ENCODE measurements at places on chromosomes 16 and 17.

- DNase-seq = no peak
Observed at GRCh38 chr17:16423226-16423872, 8.0 kb downstream of the TRPV2 start.

GRCh38 chr17:51188271-51188833 is 22.1 kb downstream of the NME2 start:
- no peak for DNase-seq

DNA sequence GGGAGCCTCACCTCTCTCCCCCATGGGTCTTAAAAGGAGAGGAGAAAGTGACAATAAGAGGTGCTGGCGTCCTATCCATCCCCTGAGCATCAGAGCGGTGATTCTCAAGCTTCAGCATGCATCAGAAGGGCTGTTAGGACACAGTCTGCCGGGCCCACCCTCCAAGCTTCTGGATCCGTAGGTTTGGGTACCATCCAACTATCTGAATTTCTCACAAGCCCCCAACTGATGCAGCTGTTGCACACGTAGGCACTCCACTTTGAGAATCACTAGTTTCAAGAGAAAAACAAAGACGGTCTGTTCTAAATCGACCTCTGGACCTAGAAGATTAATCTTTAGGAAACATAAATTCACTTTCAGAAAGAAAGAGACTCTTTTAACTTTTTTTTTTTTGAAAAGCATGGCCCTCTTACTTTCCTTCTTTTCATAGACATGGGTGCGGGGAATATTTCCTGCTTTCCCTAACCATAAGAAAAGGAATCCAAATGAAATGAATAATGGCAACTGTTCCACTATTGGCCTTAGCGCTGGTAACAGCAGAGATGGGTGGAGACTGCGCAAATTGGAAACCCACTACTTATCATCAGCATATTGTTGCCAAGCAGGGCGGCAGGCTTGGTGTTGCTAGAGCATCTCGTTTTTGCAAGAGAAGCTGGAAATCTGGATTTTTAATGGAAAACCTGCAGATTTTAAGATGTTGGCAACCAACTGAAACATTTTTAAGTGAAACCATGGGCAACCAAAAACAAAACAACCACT is 144.4 kb downstream of the GAS7 start:
- no peak for DNase-seq

DNA sequence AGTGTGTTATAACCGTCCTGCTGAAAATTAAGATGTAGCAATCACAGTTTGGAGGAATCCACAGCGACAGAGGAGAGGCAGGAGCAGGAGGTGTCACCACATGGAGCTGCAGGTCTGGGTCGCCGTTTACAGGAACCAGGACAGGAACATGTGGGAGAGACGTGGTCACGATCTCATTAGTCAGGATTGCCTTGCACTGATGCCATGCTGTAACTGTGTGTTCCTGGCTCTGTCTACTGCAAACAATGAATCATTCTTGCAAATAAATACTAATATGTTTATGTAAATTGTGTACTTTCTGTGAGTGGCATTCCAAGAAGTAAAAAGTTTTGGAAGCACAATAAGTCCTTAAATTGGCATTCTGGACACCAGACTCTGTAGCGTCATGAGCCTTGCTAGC is 271.8 kb downstream of the CPPED1 start:
- no peak for DNase-seq

GRCh38 chr17:31388770-31389656 is 2.5 kb upstream of the RAB11FIP4 start:
- DNase-seq = no peak

GRCh38 chr16:12538667-12539091 is 265.0 kb downstream of the CPPED1 start:
- DNase-seq = no peak

GRCh38 chr17:72624652-72625051 is 467.8 kb downstream of the SLC39A11 start:
- DNase-seq = no peak

- no peak for DNase-seq
Observed at GRCh38 chr17:63624531-63624880, 2.3 kb downstream of the MAP3K3 start.

DNA sequence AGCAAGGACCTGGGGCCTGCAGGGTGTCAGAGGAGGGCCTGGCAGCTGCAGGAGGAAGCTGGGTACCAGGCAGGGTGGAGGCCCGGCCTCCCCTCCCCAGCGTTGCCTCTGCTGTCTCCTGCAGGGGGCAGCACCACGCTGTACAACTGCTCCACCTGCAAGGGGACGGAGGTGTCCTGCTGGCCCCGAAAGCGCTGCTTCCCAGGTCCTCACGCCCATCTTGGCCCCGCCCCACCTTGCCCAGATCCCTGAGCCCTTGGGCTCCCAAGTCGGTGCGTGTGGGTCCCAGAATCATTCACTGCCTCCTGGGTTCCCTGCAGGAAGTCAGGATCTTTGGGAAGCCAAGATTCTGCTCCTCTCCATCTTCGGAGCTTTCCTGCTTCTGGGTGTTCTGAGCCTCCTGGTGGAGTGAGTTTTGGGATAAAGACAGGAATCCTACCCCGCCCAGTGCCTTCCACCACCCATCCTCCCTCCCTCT is 1.2 kb downstream of the TMEM95 start:
- DNase-seq = peak; percentile 76

GRCh38 chr16:88691924-88692560 is 5.7 kb upstream of the SNAI3 start:
- no peak for DNase-seq

- DNase-seq = no peak
Observed at GRCh38 chr16:72621651-72622050, 426.3 kb downstream of the ZFHX3 start.

- DNase-seq = peak; percentile 45
Observed at GRCh38 chr17:75090871-75091854, 3.4 kb downstream of the SLC16A5 start.

- DNase-seq = no peak
Observed at GRCh38 chr16:35911899-35912298, 2452.5 kb downstream of the TP53TG3F start.

GRCh38 chr16:9607515-9608230 is 516.2 kb downstream of the HAPSTR1 start:
- no peak for DNase-seq

GRCh38 chr17:57442914-57443571 is 186.7 kb downstream of the MSI2 start:
- DNase-seq = no peak

DNA sequence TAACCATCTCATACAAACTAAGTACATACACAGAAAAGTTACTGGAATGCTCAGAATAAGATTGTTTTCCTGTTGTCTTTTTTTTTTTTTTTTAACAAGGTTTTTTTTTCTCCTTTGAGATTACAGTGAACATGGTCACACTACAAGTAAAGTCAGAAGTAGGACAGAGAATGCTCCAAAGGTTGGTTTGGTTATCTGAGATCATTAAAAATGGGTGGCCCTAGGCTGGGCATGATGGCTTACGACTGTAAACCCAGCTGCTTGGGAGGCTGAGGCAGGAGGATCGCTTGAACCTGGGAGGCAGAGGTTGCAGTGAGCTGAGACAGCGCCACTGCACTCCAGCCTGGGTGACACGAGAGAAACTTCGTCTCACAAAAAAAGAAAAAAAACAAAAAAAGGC is 6.9 kb upstream of the ST6GALNAC1 start:
- no peak for DNase-seq

DNA sequence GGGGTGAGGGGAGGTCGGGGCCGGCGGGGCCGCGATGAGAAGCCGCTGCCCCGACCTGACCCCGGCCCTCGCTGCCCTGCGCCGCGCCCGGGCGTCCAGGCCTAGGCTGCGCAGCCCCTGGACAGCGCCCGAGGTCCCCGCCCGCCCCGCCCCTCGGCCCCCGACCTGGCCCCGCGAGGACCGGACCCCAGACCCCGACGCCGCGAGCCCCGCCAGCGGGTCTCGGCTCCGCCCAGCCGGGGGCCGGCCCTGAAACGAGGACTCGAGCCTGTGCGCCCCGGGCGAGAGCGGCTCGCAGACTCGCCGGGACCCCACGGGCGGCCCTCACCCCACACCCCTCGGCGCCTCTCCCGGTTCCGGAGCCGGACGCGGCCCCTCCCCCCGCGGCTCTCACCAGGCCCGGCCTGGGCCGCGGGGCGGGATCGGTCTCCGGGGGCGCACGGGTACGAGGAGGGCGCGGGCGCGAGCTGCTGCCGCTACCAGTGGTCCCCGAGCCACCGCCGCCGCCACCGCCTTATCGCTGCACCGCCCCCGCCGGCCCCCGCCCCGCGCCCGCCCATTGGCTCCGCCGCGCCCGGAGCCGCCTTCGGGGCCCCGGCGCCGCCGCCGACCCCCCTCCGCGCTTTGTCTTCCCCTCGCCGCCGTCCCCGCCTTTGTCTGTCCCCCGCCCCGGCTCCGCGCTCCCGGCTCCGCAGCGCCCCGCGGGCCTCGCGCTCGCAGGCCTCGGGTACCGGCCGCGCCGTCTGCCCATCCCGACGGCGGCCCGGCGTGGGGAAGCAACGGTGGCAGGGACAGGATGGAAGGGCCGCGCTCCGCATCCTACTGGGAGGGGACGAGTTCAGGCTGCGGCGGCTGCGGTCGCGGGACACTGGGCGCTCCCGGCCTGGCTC is at the start of gene LIMD2:
LIMD2 (minus strand) TSS at position 488 of the 890 bp plus-strand sequence. CDS start 827 bp downstream, outside the sequence.
- peak; percentile 82 for DNase-seq

GRCh38 chr16:53745753-53746266 is 41.9 kb downstream of the FTO start:
- no peak for DNase-seq

- no peak for DNase-seq
Observed at GRCh38 chr16:49183911-49184310, 97.7 kb downstream of the CBLN1 start.

GRCh38 chr16:27722892-27723450 is 173.0 kb downstream of the KATNIP start:
- DNase-seq = no peak

- no peak for DNase-seq
Observed at GRCh38 chr17:4693416-4693815, 10.5 kb downstream of the PELP1 start.

GRCh38 chr16:3610698-3611145 is 684 bp downstream of the SLX4 start:
- DNase-seq = no peak

GRCh38 chr17:41015454-41015853 is 6.5 kb upstream of the KRTAP3-1 start:
- no peak for DNase-seq

DNA sequence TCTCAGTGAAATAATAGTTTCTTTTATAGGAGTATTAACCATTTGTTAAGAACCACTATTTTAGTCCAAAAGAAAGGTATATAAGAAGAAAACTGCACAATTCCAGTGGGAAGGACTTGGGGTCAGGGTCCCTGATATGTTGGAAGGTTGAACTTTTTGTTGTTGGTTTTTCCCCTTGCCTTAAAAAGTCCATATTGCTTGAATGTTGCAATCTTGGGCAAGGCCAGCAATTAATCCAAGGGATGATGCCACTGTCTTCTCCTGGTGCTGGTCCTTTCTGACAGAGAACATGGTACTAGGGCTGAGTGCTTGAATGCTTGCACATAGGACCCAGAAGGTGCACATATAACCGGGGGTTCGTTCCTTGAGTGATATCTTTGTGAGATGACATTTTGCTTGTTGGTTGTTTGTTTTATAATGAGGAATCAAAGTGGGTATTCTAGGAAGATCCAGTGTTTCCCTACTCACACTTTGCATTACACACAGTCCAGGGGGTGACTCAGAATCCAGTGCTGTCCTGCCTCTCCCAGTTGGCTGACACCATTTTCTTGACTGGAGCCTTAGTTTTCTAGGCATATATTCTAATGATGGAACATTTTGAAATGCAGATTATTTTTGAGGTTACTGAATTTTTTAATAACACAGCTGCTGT is 54.9 kb downstream of the SIAH1 start:
- DNase-seq = no peak

DNA sequence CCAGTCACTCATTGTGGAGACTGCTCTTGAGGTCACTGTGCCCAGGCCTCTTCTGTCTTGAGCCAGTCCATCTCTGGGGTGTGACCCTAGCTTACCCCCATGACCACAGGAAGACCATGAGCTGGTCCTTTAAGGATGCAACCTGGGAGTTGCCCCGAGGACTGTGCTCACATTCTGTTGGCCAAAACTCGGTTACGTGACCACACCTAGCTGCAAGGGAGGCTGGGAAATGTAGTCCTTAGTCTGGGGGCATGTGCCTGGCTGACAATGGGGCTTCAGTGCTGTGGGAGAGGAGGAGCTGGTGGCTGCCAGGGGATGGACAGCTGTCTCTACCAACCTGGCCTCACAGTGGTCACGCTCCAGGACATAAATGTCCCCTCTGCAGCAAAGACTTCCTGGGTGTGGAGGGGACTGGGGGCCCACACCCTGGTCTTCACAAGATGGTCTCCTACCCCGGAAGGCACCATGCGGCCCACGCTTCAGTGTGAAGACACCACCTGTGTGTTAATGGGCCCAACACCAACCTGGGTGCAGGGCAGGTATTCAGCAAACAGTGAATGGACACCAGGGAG is 55.4 kb downstream of the JPH3 start:
- no peak for DNase-seq

DNA sequence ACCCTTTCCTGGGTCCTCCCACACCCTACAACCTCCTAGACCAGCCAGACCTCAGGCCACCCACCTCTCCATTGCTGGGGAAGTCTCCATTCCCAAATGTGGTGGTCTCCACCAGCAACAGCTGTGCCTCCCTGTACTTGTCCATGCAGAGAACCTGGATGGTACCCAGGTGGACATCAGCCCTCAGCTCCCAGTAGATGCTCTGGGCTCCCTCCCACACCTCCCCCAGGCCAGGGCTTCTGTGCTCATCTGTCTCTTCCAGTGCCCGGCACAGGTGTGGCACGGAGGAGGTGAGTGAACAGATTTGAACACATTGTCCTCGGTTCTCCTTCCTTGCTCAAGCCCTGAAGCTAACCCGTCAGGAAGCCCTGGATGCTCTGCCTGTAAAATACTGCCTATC is 34.6 kb downstream of the LGALS9 start:
- no peak for DNase-seq

- DNase-seq = no peak
Observed at GRCh38 chr17:10814075-10814474, 10.2 kb upstream of the TMEM238L start.

GRCh38 chr17:50979524-50979927 is 113.4 kb upstream of the TOB1 start:
- no peak for DNase-seq

GRCh38 chr16:54208237-54208636 is 78.3 kb downstream of the IRX3 start:
- DNase-seq = no peak

GRCh38 chr16:70574595-70575271 is 51.1 kb downstream of the SF3B3 start:
- no peak for DNase-seq

DNA sequence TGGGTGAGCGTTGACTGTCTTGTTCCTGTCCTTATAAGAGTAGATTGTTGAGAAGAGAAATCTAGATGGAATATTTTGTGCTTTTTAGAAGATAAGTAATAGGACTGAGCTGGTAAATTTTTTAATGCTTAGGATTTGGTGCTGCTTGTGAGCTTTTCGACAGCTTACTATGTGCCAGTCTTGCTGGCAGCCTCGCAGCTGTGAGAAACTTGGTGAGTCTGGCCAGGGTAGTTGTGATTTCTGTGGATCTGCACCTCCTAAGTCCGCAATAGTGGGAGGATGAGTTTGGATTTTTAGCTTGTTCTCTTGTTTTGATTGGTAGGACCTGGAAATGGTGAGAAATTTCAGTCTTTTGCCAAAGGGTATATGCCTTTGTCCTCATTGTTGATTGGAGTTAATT is 3.6 kb downstream of the SOCS7 start:
- DNase-seq = no peak

Data from right kidney (tissue), 9 donors.